ENCODE measurements at places on chromosomes 1 and 21.

DNA sequence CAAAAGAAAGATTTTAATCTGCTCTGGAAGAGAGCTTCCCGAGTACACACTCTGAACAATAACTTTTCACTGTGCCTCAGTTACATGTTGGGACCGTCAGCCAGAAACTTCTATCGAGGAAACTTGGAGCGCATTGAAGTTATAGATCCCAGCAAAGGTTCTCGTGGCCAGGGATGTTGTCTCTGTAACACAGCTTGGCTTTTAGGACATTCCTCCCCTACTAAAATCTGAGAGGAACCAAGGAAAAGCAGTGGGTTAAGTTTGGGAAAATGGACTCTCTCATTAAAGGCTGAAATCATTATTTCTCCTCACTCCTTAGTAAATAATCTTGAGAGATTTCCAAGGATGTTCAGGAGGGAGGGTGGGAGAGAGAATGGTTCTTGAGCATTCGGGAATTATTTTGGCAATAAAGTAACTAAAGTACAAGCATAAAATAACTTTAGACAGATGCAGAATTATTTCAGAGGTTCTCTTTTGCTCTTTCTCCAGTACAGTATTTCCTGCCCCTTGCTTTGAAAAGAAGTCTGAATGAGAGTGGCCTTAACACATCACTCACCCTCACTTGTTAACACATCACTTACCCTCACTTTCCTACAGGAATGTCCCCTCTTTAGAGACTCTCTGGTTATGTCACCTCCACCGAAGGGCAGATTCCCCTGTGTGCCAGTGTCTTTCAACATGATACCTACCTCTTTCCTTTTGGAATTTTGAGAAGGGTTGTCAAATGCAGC is 1.8 kb upstream of the NFIA start:
- no peak for DNase-seq

GRCh38 chr21:43936247-43936967 is 71.4 kb downstream of the AGPAT3 start:
- DNase-seq: peak; percentile 23

DNA sequence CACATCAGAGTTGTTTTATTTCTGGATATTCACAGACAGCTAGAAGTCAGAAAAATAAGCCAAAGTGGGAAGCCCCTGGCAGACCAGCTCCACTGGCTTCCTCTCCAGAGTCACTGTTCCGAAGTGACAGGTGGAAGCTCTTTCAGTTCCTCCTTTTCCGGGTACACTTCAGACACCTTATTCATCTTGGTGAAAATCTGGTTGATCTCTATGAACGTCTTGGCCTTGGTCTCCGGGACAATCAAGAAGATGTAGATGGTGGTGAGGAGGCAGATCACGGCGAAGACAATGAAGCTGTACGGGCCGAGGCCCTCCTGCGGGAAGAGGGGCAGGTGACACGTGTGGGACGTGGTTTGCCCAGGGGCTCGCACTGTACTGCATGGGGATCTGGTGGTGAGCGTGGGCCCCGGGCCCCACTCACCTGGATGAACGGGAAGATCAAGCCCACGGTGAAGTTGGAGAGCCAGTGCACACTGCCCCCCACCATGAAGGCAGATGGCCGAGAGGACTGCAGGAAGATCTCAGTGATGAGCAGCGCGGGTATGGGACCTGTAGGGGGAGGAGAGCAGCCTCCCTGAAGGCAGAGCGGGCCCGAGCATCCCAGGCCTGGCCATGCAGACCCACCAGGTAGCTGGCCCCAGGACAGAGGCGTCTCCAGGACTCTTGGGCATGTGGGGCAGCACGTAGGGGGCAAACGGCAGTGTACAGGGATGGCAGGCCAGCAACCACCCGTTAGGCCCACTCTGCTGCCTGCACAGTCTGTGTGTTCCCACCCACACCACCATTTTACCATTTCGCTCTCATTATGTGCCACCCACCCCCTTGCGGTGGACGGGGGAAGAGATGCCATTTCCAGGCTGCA is 11.5 kb upstream of the SLC2A7 start:
- DNase-seq: no peak

DNA sequence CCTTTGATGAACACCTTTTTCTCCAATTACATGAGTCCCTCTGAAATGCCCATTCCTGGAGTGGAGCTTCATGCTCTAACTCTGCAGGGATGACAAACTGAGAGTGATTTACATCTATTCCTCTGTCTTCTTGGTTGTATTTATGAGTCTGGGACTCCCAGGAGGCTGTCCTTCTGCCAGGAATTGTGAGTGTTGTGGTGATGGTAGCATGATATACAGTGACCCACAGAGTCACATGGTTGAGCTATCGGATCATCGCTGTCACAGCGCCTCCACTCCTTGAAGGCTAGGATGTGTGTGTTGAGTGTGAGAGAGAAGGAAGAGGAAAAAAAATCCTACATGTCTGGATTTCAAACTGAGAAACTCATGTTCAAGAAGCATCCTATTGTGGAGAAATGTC is 163.4 kb upstream of the CACNA1E start:
- DNase-seq: no peak
